MCF 10A (cell line): ENCODE measurements at places on chromosomes 2 and 18.
A peak's percentile ranks its signal among the peaks of the same experiment; 100 is the strongest.

- DNase-seq, result peak; percentile 34
These were observed 770 bp downstream of the NBAS start for GRCh38 chr2:15560140-15560987.

- peak; percentile 65 for DNase-seq
These were observed 82.1 kb downstream of the ZBTB7C start for GRCh38 chr18:48326901-48327675.

- DNase-seq, result no peak
These were observed 1.4 kb downstream of the WNT6 start for GRCh38 chr2:218860950-218861381.

- no peak for DNase-seq
These were observed 73.5 kb downstream of the ZCCHC2 start for GRCh38 chr18:62596145-62597005.

DNA sequence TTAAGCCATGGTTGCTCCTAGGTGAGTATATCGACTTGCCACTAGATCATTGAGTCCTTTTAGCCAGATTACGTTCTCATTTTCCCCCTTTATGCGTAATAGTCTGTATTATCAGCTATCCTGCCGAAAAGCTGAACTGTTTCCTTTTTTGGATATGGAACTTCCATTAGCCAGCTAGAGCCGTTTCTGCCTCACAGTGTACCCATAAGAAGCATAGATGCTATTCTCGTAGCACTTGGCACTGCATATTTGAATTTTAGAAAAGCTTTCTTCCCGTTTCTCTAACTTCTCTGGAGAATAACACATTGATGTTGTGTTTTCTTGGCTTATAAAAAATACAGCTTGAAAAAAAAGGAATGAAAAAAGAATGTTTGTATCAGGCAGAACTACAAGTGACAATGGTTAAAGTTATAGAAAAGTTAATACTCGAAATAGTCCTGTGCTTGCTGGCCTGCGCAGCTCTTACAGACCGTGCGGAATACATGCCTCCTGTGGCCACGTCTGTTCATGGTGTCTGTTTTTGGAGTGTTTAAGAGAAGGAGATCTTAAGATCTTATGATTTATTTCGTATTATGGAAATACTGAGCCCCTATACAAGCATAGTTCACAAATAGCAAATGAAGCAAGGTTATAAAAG lies 710 bp downstream of the DUSP19 start:
- DNase-seq, result no peak

DNA sequence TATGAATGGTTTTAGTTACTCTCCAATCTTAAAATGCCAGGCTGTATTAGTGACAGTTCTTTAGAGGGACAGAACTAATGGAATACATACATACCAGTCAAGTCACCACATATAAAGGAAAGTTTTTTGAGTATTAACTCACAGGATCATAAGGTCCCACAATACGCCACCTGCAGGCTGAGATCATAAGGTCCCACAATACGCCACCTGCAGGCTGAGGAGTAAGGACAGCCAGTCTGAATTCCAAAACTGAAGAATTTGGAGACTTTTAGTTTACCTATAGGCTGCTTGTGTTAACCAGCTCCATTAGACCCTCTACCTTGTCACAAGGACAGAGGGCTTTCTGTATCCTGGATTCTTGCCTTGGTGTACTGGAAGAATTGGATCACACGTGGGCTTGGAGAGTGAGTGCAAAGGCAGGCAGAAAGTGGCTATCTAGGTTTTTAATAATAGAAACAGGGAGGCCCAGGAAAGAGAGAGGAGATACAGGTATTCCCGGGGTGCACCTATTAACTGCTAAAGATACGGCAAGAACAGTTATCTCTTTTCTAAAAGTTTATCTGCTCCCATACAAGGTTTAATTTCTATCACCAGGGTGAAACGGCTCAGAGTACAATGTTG lies 234.9 kb upstream of the CYRIA start:
- peak; percentile 73 for DNase-seq

DNA sequence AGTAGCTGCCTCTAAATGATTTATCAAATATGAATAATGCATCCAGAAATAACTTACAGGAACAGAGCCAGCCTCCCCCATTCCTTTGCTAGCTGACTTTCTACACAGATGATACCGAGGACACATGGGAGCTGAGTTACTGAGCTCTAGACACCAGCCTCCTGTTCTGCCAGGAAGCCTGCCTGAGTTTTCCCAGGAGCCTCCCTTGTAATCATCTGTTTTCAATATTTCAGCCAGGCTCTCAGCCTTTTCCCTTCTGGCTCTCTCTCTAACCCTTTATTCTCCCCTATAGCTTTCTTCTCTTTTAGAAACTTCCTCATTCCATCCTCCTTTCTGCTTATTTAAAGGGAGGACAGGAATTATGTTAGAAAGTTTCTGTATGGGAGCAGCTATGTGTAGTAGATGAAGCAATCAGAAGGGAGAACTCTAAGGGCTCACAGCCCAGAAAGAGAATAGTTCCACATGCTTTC lies 911.6 kb downstream of the TDRD15 start:
- DNase-seq, result no peak

GRCh38 chr18:2180586-2180985 lies 390.7 kb downstream of the METTL4 start:
- peak; percentile 15 for DNase-seq

- no peak for DNase-seq
These were observed 9.9 kb downstream of the TMBIM1 start for GRCh38 chr2:218282173-218282991.

- DNase-seq, result no peak
These were observed 114.8 kb downstream of the ARL4C start for GRCh38 chr2:234382131-234382530.

GRCh38 chr2:86044045-86044444 lies 61.6 kb downstream of the POLR1A start:
- DNase-seq, result no peak

GRCh38 chr18:35933982-35934381 lies 38.5 kb upstream of the RMP24 start:
- DNase-seq, result peak; percentile 55

- DNase-seq, result no peak
These were observed 126.9 kb downstream of the NFATC1 start for GRCh38 chr18:79522451-79523205.

DNA sequence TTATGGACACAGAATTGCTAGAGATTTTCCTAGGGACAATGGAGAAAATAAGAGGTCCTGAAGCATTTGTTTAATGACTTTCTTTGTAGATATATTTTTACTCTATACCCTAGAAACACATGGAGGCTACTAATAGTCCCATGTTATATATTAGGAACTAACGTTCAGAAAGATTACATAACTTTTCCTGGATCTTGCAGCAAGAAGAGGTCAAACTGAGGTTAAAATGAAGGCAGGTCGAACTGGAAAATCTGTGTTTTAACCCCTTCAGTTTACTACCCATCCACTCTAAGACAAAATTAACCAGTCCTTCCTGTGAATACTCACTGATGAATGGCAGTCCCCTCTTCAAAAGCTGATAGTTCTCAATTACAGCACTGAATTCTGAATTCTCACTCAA lies 1415.8 kb upstream of the CELF4 start:
- peak; percentile 5 for DNase-seq

DNA sequence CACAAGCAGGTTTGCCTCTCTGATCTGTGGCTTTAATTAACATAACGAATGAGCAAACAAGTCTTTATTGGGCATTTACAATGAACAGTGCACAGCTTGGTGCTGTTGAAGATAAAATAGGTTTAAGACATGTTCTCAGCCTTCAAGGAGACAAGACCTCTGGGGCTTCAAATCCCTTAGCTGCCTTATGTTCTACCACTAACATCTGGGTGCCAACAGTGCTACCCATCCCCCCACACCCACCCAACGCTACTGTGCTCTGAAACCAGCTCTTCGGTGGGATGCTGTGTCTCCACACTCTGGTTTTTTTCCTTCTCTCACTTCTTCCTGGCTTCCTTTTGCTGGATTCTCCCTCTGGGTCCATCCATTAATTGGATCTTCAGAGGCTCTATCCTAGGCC lies 14.1 kb upstream of the B3GNT2 start:
- DNase-seq, result no peak

DNA sequence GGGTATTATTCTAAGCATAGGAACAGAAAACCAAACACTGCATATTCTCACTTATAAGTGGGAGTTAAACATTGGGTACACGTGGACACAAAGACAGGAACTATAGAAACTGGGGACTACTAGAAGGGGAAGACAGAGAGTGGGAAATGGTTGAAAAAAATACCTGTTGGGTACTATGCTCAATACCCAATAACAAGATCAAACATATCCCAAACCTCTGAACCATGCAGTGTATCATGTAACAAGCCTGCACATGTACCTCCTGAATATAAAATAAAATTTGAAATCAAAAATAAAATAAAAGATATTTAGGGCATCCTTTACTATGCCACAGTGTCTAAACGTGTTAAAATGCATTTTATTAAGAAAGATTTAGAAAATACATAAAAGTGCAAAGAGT lies 221.0 kb upstream of the TFPI start:
- DNase-seq, result no peak

GRCh38 chr2:14632133-14632936 lies at the start of gene LRATD1:
Gene LRATD1, plus strand, starts transcription at chr2:14632717. Its CDS starts 1,263 bp downstream, at chr2:14633980.
- peak; percentile 93 for DNase-seq

DNA sequence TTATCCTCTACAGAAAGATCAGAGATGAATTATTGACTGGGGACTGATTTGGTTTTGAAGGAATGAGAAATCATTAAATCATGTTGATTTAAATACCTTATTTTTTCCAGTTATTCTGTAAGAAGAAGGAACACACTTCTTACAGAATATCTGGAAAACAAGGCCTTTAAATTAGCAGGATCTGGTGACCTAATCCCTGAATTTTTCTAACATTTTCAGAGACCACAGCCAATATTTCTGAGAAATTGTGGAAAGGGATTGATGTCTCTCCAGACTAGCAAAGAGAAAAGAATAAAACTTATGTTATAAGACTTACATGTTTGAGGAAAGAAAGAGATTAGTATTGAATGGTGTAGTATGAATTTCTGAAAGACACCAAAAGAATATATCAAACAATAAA lies 104.0 kb downstream of the KCNE4 start:
- DNase-seq, result no peak

DNA sequence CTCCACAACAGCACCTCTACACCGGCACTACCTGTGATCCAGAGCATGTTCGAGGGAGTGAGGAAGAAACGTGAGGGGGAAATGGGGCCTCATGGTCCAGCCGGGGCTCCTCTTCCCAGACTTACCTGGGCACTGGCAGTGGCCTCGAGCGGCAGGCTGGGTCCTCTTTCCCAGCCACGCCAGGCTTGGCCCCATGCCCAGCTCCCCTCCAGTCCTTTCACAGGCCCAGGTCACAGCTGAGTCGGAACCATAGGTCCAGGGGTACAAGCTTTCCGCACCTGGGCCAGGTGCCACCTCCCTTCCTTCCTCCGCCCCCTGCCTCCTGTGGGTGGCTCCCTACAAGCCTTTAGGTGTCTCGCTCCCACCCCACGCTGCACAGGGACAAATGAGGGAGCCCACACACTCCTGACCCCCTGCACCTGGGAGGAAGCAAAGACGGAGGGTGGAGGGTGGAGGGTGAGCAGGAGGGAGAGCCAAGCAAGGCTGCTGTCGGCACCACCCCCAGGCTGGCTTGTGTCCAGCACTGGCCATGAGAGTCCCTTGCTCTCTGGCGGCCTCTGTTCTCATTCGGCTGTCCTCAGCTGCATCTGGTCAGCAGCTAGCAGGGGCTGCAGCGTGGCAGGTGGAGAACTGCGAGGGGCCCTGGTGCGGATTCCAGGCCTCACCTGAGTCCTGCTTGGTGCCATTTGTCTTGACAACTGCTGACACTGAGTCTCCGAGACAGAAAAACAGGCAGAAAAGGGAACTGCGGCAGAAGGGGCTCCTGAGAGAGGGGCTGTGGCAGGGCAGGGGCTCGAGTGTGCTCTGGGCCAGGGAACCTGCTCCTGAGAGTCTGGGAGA lies 26.8 kb downstream of the ADRA2B start:
- DNase-seq, result no peak

GRCh38 chr18:40559556-40559955 lies 1395.5 kb upstream of the PIK3C3 start:
- no peak for DNase-seq

- DNase-seq, result no peak
These were observed 436.4 kb downstream of the EIPR1 start for GRCh38 chr2:2941205-2941604.

DNA sequence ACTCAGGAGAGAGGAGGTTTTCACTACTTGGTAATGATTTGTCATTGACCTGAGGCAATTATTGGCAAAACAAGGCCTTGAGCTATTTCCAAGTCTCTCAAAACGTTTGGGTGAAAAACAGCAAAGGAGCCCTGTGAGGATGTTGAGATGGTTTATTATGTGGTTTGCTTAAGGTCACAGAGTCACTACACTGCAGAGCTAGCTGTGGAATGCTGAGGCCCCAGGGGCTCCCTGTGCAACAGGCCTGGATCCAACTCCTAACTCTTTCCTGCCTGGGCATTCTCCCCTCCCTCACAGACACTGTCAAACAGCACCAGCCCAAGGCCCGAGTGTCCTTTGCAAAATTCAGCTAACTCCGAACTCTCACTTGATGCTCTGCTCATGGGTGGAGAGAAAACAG lies 754.6 kb upstream of the SOX11 start:
- DNase-seq, result no peak

DNA sequence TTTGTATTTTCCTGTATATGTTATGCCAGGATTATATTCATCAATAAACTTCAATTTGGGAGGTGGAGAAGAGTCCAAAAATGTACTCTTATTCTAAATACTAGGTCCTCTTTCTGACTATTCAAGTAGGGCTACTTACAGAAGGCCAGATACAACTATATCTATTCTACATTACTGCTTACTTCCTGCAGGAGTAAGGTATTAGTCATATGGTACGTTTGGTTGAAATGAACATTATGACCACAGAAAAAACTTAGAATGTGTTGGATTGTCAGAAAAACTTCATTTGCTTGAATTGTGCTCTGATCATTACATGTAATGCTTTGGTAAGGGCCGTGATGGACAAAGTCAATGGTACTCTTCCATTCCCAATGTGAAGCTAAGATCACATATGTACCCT lies 35.0 kb downstream of the STAT4 start:
- no peak for DNase-seq

DNA sequence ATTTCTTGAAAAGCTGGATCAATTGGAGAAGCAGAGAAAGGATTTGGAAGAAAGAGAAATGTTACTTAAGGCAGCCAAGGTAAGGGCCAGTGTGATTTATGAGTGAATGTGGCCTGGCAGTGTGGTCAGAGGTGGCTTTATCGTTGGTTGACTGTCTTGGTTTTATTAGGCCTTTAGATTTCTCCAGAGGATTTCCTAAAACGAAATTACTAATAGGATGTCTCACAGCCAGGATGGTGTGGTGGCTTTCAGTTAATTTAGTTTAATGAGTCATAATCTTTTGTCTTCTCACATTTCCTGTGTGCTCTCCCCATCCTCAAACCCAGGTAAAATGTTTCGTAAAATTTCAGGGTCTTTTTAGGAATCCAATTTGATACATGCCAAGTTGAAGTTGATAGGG lies 100.8 kb downstream of the TAF4B start:
- DNase-seq, result peak; percentile 21

DNA sequence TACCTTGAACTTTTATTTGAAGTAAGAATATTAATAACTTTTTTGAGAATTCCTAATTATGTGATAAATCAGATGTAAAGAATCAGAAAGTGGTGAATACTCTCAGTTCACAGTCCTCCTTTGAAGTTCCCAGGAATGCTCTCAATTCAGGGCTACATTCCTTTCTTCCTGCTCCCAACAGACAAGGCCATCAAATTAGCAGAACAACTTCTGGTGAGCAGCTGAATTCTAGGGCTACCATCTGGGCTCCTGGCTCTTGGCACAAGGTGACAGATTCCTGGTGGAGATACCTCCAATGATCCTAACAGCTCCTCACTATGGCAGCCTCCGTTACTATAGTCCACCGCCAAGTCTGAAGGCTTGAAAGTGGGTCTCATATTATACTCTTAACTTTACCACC lies 37.8 kb upstream of the OLA1 start:
- no peak for DNase-seq

- no peak for DNase-seq
These were observed 82.4 kb upstream of the KLHL29 start for GRCh38 chr2:23302591-23302990.
